Foreskin fibroblast (primary cell): ENCODE measurements at places on chromosomes 3 and 15.

DNA sequence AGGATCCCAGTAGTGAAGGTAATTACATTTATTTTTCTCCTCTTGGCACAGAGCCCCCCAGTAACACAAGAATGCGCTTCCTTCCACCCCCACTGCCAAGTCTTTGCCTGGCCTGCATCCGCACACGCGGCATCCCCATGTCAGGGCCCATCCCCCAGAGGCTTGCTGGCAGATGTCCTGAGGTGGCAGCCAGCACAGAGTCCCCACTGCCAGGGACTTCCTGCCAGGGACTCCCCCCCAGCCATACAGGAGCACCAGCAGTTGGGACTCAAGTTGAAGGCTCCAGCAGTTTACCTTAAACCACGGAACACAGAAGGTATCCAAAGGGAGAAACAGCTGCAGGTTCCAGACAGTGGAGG lies 41.0 kb downstream of the MEGF11 start:
- DNase-seq = no peak

GRCh38 chr3:108970561-108970960 lies 16.9 kb upstream of the GUCA1C start:
- DNase-seq = no peak

DNA sequence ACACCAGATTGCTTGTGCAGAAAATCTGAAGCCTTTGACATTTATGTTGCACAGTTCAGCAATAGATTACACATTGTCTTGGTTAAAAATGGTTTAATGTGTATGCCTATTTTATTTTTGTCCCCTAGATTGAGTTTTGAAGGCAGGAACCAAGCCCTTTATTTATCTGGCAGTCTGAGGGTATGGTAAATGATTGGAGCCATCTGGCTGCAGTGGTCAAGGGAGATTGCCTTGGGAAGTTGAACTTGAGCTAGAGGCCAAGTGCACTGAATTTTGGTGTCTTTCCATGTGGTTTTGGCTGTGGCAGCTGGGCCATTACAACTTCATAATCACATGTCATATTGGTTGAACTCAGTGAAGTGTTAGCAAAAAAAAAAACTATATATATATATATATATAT lies 248.7 kb upstream of the C2CD4B start:
- peak; percentile 77 for DNase-seq

GRCh38 chr3:174229916-174230315 lies 629.2 kb upstream of the NAALADL2 start:
- DNase-seq = peak; percentile 18

DNA sequence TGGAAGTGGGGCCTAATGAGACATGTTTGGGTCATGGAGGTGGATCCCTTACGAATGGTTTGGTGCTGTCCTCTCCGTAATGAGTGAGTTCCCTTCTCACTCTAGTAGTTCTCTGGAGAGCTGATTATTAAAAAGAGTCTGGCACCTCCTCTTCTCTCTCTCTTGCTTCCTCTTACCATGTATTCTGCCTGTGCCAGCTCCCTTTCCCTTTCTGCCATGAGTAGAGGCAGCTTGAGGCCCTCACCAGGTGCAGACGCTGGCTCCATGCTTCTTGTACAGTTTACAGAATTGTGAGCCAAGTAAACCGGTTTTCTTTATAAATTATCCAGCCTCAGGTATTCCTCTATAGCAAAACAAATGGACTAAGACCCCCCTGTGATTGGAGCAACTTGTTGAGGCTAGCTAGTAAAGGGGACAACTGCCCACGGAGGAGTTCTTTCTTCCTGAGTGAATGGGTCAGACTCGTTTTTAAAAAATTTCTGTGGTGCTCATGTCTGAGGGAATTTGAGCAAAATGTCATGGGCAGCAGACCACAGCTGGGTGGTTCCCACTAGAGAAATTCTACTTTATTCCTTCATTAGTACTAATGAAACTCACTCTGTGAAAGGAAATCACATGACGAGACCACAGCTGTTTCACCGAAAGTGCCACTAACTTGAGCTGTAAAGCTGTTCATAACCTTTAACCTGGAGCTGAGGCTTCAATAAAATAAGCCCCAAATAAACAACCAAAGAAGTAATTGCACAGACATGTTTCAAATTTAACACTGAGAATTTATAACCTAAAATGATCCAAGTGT lies 210.0 kb downstream of the NFKBIZ start:
- no peak for DNase-seq

- no peak for DNase-seq
These were observed 188.9 kb upstream of the P2RY1 start for GRCh38 chr3:152646004-152646403.

GRCh38 chr15:31195871-31196270 lies 94.3 kb upstream of the TRPM1 start:
- DNase-seq = no peak

- peak; percentile 89 for DNase-seq
These were observed 3.5 kb downstream of the DUSP7 start for GRCh38 chr3:52052831-52053306.

DNA sequence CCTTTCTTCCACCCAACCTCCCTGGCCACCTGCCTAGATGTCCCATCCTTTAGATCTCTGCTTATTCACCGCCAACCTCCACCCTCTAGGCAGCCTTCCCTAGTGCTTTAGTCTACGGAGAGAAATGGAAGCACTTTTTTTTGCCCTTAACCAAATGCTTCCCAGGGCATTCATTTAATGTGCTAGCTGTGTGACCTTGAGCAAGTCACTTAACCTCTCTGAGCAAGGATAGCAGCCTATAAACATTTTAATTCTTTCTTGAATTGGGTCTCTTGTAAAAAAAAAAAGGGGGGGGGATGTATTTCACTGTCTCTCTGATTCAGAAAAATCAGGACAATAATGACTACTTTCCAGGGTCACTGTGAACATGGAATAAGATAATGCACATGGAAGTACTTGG lies 3.2 kb upstream of the INSYN1 start:
- DNase-seq = no peak

- no peak for DNase-seq
These were observed 53.9 kb downstream of the CRTC3 start for GRCh38 chr15:90583471-90584252.

GRCh38 chr15:96703794-96704550 lies 373.5 kb downstream of the NR2F2 start:
- DNase-seq = no peak

- peak; percentile 8 for DNase-seq
These were observed 72.5 kb downstream of the TM2D3 start for GRCh38 chr15:101579631-101580163.

GRCh38 chr3:66386925-66387650 lies 113.7 kb downstream of the LRIG1 start:
- DNase-seq = no peak

- no peak for DNase-seq
These were observed 35.7 kb downstream of the PYGO1 start for GRCh38 chr15:55552451-55552850.

DNA sequence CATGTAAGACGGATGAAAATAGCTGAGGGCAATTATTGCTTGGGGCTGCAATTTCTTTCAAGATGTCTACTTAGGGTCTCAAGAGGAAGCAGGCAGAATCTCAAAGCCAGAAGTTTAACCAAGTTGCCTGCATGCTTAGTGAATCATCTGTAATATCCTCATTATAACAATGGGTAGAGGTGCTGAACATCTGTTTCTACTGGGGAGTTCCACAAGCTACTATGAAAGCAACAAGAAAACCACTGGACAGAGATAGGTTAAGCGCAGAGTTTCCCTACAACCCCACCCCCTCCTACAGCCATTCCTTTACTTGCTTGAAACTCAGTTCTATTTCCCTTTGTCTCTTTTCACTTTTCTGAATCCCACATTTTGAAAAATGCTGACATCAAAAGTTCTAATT lies 759.4 kb upstream of the GBE1 start:
- no peak for DNase-seq

GRCh38 chr3:67854663-67855062 lies 200.3 kb upstream of the SUCLG2 start:
- no peak for DNase-seq
